CD4-positive, CD25-positive, alpha-beta regulatory T cell (primary cell): ENCODE measurements at places on chromosomes 12 and 14. TPM values are rescaled to one million over a fixed set of nuclear protein-coding genes. Genes with fewer than 3 reads are reported as not detected.

The SLC17A8 gene
- not detected for polyA plus RNA-seq

The MEG3 gene
- not detected for polyA plus RNA-seq

The SPRYD4 gene
- 2.0 TPM for polyA plus RNA-seq

The GLIPR1L1 gene
- not detected for polyA plus RNA-seq

The TMEM132D gene
- not detected for polyA plus RNA-seq

The POTEM gene
- polyA plus RNA-seq = not detected

The ABCD2 gene
- 11.9 TPM for polyA plus RNA-seq

The DNM1L gene
- 17.8 TPM for polyA plus RNA-seq

The TSHR gene
- 16.0 TPM for polyA plus RNA-seq

The RIN3 gene
- polyA plus RNA-seq = 21.0 TPM

The FLVCR2 gene
- polyA plus RNA-seq = 7.7 TPM

The PLEKHG7 gene
- polyA plus RNA-seq = 0.14 TPM

The RBP5 gene
- not detected for polyA plus RNA-seq

The BHLHE41 gene
- polyA plus RNA-seq = not detected

The MAP3K9 gene
- 1.4 TPM for polyA plus RNA-seq

The TAC3 gene
- polyA plus RNA-seq = not detected

The KLRC2 gene
- not detected for polyA plus RNA-seq

The MIPOL1 gene
- polyA plus RNA-seq = not detected

The HRK gene
- not detected for polyA plus RNA-seq

The BDKRB1 gene
- not detected for polyA plus RNA-seq

The TSPAN11 gene
- not detected for polyA plus RNA-seq

The RTN1 gene
- polyA plus RNA-seq = not detected

The KRT82 gene
- polyA plus RNA-seq = not detected

The ZNF10 gene
- 4.8 TPM for polyA plus RNA-seq

The GSC gene
- polyA plus RNA-seq = not detected

The LGR5 gene
- not detected for polyA plus RNA-seq

The KERA gene
- not detected for polyA plus RNA-seq

The CPNE6 gene
- not detected for polyA plus RNA-seq

The FITM1 gene
- polyA plus RNA-seq = 0.42 TPM

The TUNAR gene
- not detected for polyA plus RNA-seq

The SPX gene
- 0.59 TPM for polyA plus RNA-seq

The VDR gene
- 4.5 TPM for polyA plus RNA-seq

The CCER1 gene
- polyA plus RNA-seq = not detected

The TAS2R8 gene
- polyA plus RNA-seq = not detected

The IFNG-AS1 gene
- 1.7 TPM for polyA plus RNA-seq

The TMEM179 gene
- polyA plus RNA-seq = not detected

The GALNT9 gene
- polyA plus RNA-seq = 0.37 TPM

The CACNB3 gene
- 0.40 TPM for polyA plus RNA-seq

The SLC38A4 gene
- polyA plus RNA-seq = not detected

The SLC6A13 gene
- polyA plus RNA-seq = not detected

The SUPT16H gene
- polyA plus RNA-seq = 63.6 TPM

The BEGAIN gene
- polyA plus RNA-seq = 0.47 TPM

The KIF26A gene
- polyA plus RNA-seq = not detected

The EIF2S3B gene
- 0.15 TPM for polyA plus RNA-seq

The CPSF2 gene
- polyA plus RNA-seq = 38.0 TPM

The FOXN4 gene
- 0.11 TPM for polyA plus RNA-seq

The KRT81 gene
- polyA plus RNA-seq = not detected

The SPIC gene
- not detected for polyA plus RNA-seq

The OAS3 gene
- 12.2 TPM for polyA plus RNA-seq

The IL26 gene
- not detected for polyA plus RNA-seq

The SDSL gene
- polyA plus RNA-seq = not detected

The CEP170B gene
- not detected for polyA plus RNA-seq

The OTX2 gene
- polyA plus RNA-seq = not detected

The ATF7 gene
- 12.7 TPM for polyA plus RNA-seq

The SERPINA9 gene
- not detected for polyA plus RNA-seq

The GALNT4 gene
- polyA plus RNA-seq = 5.9 TPM

The PLA2G1B gene
- polyA plus RNA-seq = 0.44 TPM

The PRB3 gene
- polyA plus RNA-seq = not detected

The MFAP5 gene
- polyA plus RNA-seq = not detected
